ENCODE measurements at places on chromosomes 3 and 15. TPM values are rescaled to one million over a fixed set of nuclear protein-coding genes. Genes with fewer than 3 reads are reported as not detected.

- H3K27ac ChIP-seq: no peak overlapping the region
- peaks cover 29% of the 10 kb centered on the region for H3K27me3 ChIP-seq
- no peaks in the 10 kb centered on the region for H3K36me3 ChIP-seq
- DNase-seq: no peak
Measured at GRCh38 chr3:157594413-157594812, 91.2 kb upstream of the VEPH1 start.

GRCh38 chr15:88661041-88661700 is 22.4 kb downstream of the ISG20 start:
- DNase-seq: peak; percentile 49
- H3K36me3 ChIP-seq: no peaks in the 10 kb centered on the region
- peak overlapping the region; percentile 70 for H3K27ac ChIP-seq
- H3K27me3 ChIP-seq: no peaks in the 10 kb centered on the region

DNA sequence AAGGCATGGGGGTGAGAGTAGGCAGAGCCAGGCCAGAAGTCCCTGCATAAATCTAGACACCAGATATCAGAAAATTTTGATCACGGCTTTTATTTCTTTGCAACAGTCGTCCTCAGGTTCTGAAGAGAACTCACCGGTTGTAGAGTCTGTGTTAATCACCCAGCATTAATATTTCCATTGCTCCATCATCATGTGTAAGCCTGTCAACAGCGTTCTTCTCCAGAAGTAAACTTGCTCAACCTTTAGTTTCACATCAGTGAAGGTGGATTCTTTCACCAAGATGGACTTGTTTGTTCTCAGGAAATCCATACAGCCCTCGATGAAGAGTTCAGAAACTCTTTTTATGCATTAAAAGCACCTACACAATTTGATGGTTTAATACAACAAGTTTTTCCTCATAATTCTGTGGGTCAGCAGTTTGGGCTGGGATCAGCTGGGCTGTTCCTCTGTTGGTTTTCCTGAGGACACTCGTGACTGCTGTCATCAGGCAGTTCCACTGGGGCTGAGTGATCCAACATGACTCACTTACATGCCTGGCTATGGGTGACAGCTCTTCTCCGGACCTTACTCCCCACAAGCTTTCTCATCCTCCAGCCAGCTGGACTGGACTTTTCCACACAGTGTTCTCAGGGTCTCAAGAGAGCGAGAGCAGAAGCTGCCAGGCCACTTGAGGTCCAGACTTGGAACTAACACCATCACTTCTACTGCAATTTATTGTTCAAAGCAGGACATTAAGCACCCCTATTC is 303.4 kb downstream of the ZNF621 start:
- H3K36me3 ChIP-seq: no peaks in the 10 kb centered on the region
- no peak overlapping the region for H3K27ac ChIP-seq
- no peaks in the 10 kb centered on the region for H3K4me1 ChIP-seq
- no peak overlapping the region for H3K4me3 ChIP-seq
- H3K27me3 ChIP-seq: no peaks in the 10 kb centered on the region

DNA sequence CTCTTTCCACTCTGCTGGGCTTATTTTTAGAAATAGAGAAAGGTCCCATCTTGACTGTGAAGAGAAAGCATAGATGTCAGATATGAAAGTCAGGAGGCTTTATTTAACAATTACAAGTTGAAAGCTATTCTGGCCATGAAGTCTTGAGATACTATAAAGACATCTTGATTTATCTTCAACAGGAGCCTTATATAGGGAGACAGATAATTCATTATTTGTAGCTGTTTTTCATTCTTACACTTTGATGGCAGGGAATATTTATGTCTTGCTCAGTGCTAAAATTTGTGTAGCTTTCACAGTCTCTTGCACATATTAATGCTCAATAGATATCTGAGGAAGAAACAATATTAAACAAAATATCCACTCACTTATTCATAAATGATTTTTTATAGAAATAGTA is 248.8 kb downstream of the C3orf38 start:
- H3K4me1 ChIP-seq: no peaks in the 10 kb centered on the region
- no peaks in the 10 kb centered on the region for H3K27me3 ChIP-seq
- no peaks in the 10 kb centered on the region for H3K36me3 ChIP-seq
- no peak for DNase-seq

DNA sequence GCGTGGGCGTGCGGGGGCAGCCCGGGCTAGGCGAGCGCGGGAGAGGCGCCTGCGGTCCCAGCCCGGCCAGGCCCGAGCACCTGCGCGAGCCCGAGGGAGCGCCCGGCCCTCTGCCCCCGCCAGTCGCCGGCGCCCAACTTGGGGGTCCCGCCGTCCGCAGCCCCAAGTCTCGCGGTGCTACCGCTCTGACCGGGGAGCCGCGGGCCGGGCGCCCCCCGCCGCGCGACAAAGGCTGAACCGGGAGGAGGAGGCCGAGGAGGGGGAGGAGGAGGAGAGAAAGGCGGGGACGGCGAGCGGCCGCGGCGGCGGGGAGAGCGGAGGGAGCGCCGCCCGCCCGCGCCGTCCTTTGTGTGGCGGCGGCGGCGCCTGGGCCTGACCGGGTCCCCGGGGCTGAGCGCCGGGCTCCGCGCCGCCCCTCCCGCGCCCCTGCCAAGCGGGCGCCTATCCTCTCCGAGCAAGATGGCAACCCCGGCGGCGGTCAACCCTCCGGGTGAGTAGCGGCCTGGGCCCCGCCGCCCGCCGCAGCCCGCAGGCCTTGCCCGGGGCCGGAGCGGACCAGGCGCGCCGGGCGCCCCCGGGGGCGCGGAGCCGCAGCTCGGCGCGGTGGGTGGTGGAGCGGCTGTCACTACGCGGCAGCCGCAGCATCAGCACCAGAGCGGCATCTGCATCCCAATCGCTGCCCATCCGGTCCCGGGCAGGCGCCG is at the start of gene ARNT2:
TSS of gene ARNT2 (plus strand) at position 326 of the 704 bp plus-strand sequence. CDS start at position 460, 134 bp downstream.
- H3K4me1 ChIP-seq: peaks cover 3% of the 10 kb centered on the region
- no peaks in the 10 kb centered on the region for H3K36me3 ChIP-seq
- peak within 1 kb of the TSS; percentile 53 for H3K4me3 ChIP-seq
- peak; percentile 25 for DNase-seq
- H3K27me3 ChIP-seq: no peaks in the 10 kb centered on the region
- no peak within 1 kb of the TSS for H3K27ac ChIP-seq

- DNase-seq: peak; percentile 84
- peaks cover 4% of the 10 kb centered on the region for H3K4me1 ChIP-seq
- H3K36me3 ChIP-seq: no peaks in the 10 kb centered on the region
- H3K27ac ChIP-seq: no peak overlapping the region
- no peak overlapping the region for H3K4me3 ChIP-seq
Measured at GRCh38 chr3:150365132-150365604, 42.9 kb upstream of the TSC22D2 start.

DNA sequence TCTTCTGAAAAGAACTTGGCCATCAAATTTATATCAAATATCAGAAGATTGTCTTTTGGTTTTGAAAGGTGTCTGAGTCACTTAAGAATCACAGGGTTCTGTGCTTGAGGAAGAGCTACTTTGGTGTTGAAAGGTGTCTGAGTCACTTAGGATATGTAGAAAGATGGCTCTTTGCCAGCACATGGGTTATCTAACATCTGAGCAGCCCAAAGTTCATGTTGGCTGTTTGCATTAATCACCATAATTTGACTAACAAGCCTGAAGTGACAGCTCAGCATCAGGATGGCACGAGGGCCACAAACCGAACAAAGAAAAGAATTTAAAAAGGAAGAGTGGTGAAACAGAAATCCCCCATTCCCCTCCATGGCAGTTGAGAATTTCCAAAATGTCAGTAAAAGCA is 190.5 kb upstream of the CMC1 start:
- no peak overlapping the region for H3K27ac ChIP-seq
- no peaks in the 10 kb centered on the region for H3K4me1 ChIP-seq
- H3K27me3 ChIP-seq: no peaks in the 10 kb centered on the region

DNA sequence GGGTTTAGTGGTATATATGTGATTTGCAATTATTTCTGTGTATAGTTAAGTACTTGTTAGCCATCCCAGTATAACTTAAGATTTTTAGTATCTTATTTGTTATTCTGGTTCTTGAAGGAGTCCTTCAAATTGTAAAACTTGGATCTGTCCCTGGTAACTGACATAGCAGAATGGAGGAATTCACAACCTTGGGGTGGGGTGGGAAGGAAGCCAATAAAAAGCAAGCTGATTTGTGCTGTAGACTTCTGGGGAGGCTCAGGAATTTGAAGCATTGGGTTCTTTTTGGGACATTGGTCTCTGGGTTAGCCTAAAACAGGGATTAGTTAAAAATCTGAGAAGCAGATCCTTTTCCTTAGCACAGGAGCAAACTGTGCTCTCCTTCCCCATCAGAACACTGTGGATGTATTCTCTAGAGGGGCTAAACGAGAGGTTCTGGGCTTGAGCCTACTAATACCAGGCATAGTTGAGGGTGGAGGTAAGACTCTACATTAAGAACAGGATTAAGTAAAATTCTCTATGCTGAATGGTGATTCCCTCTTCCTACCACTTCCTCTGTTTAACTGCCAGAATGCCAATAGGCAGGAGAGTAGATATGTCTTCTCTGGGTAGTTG is 42.2 kb downstream of the GMPS start:
- H3K27me3 ChIP-seq: no peaks in the 10 kb centered on the region
- no peaks in the 10 kb centered on the region for H3K4me1 ChIP-seq
- no peak overlapping the region for H3K4me3 ChIP-seq
- peaks cover 34% of the 10 kb centered on the region for H3K36me3 ChIP-seq

DNA sequence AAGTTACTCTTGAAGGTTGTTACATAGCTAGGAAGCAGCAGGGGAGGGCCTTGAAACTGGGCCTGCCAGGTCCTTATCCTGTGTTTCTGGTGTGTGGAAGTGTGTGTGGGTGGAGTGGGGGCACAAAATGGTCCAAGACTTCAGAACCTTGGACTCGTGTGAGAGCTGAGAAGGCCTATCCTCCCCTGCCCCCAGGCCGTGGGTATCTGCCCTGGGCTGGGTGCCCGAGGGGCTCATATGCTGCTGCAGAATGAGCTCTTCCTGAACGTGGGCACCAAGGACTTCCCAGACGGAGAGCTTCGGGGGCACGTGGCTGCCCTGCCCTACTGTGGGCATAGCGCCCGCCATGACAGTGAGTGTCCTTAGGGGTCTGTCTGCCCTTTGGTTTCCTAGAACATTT is 4.5 kb downstream of the CHRD start:
- DNase-seq: no peak
- H3K27ac ChIP-seq: no peak overlapping the region
- peaks cover 70% of the 10 kb centered on the region for H3K27me3 ChIP-seq
- no peaks in the 10 kb centered on the region for H3K36me3 ChIP-seq
- H3K4me3 ChIP-seq: no peak overlapping the region
- H3K4me1 ChIP-seq: peaks cover 2% of the 10 kb centered on the region

GRCh38 chr15:41492597-41493204 is 973 bp upstream of the ITPKA start:
- H3K4me1 ChIP-seq: peaks cover 19% of the 10 kb centered on the region
- no peaks in the 10 kb centered on the region for H3K36me3 ChIP-seq
- DNase-seq: no peak
- H3K4me3 ChIP-seq: peak overlapping the region; percentile 51
- H3K27ac ChIP-seq: peak overlapping the region; percentile 76

DNA sequence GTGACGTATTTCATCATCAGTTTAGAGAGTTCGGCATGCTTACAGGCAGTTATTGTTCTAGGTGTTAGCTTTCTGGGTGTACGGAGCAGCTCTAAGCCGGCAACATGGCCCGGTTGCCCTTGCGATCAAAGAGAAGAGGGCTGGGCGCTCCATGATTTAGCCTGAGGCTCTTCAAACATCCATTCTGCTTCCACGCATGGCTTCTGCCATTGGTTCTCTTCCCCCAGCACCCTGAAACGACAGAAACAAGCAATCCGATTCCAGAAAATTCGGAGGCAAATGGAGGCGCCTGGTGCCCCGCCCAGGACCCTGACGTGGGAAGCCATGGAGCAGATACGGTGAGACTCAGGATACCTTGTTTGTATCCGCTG is 574 bp downstream of the NGRN start:
- peak overlapping the region; percentile 90 for H3K4me3 ChIP-seq
- H3K27ac ChIP-seq: peak overlapping the region; percentile 96
- peak; percentile 4 for DNase-seq
- H3K27me3 ChIP-seq: no peaks in the 10 kb centered on the region

GRCh38 chr3:23221136-23221535 is 18.0 kb downstream of the UBE2E2 start:
- H3K27me3 ChIP-seq: no peaks in the 10 kb centered on the region
- no peak for DNase-seq
- H3K36me3 ChIP-seq: no peaks in the 10 kb centered on the region
- no peak overlapping the region for H3K4me3 ChIP-seq
- H3K27ac ChIP-seq: no peak overlapping the region
- no peaks in the 10 kb centered on the region for H3K4me1 ChIP-seq

DNA sequence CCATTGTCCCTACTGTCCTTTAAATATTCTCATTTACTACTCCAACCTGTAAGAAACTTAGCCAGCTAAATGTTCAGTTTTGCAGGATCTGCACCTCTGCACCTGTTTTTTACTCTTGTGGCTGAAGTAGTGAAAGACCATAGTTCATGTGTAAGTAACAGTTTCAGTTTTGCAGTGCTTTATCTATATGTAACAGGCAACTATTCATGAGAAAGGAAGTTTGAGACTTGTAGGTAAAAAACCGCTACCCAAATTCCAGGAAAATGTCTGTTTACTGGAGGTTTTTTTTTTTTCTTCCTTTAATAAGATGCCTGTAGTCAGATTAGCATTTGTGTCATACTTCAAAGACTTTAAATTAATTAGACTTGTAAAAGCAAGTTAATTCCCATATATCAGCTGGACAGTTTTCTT is 25.4 kb upstream of the MBNL1 start:
- no peak overlapping the region for H3K4me3 ChIP-seq
- DNase-seq: no peak
- no peaks in the 10 kb centered on the region for H3K27me3 ChIP-seq

DNA sequence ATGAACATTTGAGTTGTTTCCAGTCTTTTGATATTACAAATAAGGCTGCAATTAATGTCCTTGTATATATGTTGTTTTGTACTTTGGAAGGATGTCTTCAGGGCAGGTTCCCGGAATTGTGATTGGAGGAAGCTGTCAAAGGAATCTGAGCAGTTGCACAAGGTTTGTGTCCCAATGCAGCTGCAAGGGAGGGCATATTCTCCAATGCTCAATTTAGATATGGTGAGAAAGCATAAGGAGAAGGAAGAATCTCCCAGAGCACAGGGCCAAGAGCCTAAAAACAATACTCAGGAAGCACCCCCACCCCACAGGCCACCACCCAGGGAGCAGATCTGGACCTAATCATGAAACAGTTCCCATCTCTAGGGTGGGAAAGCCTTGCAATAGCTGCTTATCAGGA is 228.0 kb upstream of the LRRFIP2 start:
- H3K27ac ChIP-seq: no peak overlapping the region
- no peaks in the 10 kb centered on the region for H3K4me1 ChIP-seq
- H3K36me3 ChIP-seq: no peaks in the 10 kb centered on the region
- no peaks in the 10 kb centered on the region for H3K27me3 ChIP-seq

GRCh38 chr15:67107014-67107812 is 41.8 kb downstream of the SMAD3 start:
- H3K36me3 ChIP-seq: peaks cover 34% of the 10 kb centered on the region
- no peak overlapping the region for H3K4me3 ChIP-seq
- peaks cover 65% of the 10 kb centered on the region for H3K4me1 ChIP-seq

The SLC27A2 gene
- not detected for total RNA-seq

The SLC28A1 gene
- total RNA-seq: not detected

The COL7A1 gene
- 3.1 TPM for total RNA-seq
